ENCODE measurements at places on chromosomes 7 and 10.

GRCh38 chr7:34338961-34339526 is 319.0 kb upstream of the NPSR1 start:
- DNase-seq: no peak

DNA sequence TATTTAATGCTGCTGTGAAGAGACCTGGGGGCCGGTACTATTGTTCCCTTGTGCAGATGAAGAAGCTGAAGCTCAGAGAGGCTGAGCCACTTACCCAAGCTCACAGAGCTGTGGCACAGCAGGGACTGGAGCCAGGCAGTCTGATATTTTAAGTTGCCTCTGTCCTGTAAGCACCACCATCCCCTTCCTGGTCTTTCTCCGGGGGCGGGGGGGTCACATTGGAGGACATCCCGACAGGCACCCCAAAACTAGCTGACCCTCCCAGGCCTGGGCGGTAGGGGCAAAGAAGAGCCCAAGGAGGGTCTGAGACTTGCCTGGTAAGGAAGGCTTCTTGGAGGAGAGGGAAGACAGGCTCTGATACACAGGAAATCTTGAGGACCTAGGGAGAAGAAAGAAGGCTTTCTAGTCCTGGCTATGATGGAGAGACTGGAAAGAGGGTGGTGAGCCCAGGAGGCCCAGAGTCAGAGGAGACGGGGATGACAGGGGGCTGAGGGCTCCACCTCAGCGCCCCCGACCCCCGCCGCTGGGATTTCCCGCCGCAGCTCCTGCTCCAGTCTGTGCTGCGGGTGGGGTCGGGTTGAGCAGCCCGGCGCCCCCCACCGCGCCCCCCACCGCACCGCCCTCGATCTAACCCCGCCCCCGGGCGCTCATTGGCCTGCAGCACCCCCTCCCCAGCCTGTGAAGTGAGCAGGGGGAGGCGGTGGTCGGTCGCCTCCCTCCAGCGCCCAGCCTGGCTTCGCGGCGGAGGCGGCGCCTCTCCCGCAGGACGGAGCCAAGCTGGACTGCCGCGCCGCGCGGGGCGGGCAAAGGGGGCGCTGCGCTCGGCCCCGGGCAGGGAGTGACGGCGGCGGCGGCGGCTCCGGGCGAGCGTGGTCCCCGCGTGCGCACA is at the start of gene ADCYAP1R1:
ADCYAP1R1 (plus strand) TSS at position 711 of the 889 bp plus-strand sequence. CDS start 10,957 bp downstream, outside the sequence.
- DNase-seq: no peak

DNA sequence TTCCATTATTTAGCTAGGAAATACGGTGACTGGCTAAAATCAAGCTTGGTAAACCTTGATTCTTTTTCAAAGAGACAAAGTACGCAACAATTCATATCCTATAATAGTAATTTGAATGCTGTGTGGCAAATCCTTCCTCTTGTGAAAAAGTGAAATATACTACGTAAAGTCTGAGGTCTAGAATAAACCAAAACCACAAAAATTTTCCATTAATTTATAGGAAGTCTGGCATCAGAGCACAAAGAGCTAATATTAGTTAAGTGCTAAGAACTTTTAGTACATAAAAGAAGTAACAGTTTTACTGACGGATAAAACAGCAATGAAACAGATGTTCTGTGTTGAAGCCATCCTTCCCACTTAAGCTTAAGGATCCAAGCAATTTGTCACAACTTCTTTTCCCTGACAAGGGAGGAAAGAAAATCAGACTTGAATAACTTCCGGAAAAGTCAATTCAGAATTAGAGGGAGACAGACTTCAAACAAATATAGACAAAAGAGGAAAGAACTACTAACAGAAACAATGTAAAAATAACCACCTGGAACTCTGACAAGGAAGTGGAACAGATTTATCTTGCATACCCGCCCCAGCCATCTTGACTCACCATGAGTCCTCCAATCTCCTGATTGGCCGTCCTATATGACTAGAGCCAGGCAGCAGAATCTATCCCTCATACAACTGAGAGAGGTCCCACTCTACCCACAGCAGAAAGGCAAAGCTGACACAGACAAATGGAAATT is 34.6 kb downstream of the RHEB start:
- DNase-seq: no peak

DNA sequence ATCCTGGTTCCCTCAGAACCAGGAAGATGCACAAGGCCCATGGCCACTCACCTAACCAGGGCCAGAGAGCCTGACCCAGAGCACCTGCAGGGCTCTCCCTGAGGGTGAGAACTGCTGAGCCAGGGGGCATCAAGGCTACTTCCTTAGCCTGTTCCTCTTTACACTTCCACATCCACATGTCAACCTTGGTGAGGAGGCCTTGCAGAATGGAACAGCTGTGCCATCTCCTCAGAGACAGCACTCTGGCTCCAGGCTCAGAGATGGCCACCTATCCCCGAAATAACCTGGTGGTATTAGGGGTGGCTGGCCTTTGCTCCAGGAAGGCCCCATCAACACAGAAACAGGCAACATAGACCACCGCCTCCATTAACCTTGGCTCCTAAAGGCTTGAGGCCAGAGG is 473.0 kb downstream of the RPS24 start:
- DNase-seq: no peak

- DNase-seq: no peak
Measured at GRCh38 chr10:11499425-11500071, 111.9 kb downstream of the USP6NL start.

DNA sequence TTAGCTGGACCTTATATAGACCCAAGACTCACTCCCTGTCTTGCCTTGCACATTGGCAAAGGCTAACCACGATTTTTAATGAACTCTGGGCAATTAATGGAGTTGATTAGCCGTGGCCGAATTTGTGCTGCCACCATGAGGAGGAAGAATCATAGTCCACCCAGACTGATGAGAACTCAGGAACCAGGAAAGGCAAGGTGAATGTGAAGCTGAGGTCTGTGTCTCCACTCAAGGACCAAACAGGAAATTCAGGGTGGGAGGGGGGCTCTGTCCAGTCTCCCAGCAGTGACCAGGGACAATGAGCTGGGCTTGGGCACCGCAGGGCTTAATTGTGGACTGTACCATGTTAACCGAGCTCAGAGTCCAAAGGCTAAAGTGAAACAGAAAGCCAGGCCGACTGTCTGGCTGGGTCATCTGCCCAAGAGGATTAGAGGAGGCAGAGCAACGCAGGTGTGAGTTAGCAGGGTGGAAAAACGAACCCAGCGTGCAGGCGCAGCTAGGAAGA is 127.0 kb upstream of the JCAD start:
- DNase-seq: no peak

- DNase-seq: no peak
Measured at GRCh38 chr10:7036951-7037350, 373.9 kb downstream of the SFMBT2 start.

GRCh38 chr7:34211018-34211417 is 305.7 kb downstream of the BMPER start:
- DNase-seq: no peak

- no peak for DNase-seq
Measured at GRCh38 chr10:24908793-24909423, 43.5 kb downstream of the PRTFDC1 start.

DNA sequence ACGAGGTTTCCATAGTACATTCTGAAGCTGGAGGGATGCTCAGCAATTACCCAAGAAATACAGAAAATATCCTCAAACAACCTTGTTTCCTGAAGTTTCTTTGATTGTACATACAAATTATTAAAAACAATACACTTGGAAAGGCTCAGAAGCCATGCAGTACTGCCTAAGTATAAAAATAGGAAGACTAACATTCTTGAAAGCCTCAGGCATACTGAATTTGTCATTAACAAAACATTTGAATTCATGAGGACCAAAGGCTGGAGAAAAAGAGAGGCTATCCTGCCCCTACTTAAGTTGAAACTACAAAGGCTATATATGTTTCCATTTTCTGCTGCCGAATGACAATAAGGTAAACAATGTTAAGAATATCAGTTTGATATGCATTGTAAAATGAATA is 54.3 kb upstream of the SGCE start:
- DNase-seq: no peak

DNA sequence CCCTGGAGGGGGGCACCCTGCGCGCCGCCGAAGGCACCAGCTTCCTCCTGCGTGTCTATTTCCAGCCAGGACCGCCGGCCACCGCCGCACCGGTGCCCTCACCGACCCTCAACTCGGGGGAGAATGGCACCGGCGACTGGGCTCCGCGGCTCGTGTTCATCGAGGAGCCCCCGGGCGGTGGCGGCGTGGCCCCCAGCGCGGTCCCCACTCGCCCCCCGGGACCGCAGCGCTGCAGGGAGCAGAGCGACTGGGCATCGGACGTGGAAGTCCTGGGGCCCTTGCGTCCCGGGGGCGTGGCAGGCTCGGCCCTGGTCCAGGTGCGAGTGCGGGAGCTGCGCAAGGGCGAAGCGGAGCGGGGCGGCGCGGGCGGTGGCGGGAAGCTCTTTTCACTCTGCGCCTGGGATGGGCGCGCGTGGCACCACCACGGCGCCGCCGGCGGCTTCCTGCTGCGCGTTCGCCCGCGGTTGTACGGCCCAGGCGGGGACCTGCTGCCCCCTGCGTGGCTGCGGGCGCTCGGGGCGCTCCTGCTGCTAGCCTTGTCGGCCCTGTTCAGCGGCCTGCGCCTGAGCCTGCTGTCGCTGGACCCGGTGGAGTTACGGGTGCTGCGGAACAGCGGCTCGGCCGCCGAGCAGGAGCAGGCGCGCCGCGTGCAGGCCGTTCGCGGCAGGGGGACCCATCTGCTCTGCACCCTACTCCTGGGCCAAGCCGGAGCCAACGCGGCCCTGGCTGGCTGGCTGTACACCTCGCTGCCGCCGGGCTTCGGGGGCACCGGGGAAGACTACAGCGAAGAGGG is 594 bp downstream of the CNNM1 start:
- DNase-seq: no peak

- DNase-seq: no peak
Measured at GRCh38 chr10:114206902-114207301, 27.7 kb downstream of the TDRD1 start.

- no peak for DNase-seq
Measured at GRCh38 chr7:216360-217300, 24.3 kb downstream of the FAM20C start.

- DNase-seq: no peak
Measured at GRCh38 chr7:94062372-94062771, 58.2 kb upstream of the BET1 start.

- DNase-seq: no peak
Measured at GRCh38 chr7:100602889-100603725, 944 bp downstream of the PCOLCE start.

GRCh38 chr7:29806995-29807841 is 910 bp downstream of the WIPF3 start:
- DNase-seq: no peak

DNA sequence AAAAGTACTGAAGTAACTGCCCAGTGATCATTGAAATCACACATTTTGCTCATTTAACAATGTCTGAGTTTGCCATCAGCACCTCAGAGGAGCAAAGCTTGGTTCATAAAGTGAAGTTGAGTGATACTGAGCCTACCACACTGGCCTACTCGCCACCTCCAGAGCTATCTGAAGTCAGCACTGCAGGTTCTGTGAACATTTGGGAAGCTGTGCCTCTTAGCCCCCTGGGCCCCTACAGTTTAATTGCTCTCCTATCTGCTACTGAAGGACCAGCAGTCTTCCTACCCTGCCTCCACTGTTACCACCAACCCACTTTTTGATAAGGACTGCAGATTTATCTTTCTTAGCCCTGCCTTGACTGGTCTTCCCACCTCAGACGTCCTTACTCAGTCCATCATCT is 2.0 kb upstream of the SEMA4G start:
- DNase-seq: no peak

DNA sequence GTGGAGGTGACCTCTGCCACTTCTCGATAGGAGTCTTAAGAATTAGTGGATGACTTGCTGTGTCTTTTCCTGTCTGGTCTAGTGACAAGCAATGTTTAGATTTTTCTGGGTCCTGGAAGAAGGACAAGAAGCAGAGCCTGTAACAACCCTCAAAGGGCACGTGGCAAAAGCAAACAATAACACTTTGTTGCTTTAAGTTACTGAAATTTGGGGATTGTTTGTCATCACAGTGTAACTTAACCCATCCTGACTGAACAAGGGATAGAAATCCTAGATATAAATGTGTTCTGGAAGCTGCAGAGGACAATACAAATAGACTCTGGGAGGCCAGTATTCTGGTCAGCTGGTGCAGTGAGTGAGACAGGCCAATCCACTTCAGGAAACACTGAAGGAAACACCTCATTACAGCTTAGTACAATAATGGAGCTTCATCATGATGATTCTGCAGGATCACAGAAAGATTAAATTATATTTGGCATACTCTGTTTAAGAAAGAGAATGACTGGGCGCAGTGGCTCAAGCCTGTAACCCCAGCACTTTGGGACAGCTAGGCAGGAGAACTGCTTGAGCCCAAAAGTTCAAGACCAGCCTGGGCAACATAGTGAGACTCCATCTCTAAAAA is 23.3 kb downstream of the ENKUR start:
- no peak for DNase-seq

DNA sequence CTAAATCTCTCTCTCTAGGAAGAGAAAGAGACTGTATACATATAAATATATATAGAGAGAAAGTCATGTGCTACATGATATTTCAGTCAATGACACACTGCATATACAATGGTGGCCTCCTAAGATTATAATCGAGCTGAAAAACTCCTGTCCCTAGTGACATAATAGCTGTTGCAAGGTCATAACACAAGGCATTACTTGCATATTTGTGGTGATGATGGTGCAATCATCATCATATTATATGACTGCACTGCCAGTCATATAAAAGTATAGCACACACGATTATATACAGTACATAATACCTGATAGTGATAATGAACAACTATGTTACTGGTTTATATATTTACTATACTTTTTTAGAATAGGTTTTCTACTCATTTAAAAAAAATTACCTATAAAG is 316.7 kb downstream of the FGFR2 start:
- no peak for DNase-seq

GRCh38 chr7:146539836-146540235 is 423.2 kb downstream of the CNTNAP2 start:
- DNase-seq: no peak

GRCh38 chr7:6234384-6234783 is 38.0 kb downstream of the CYTH3 start:
- no peak for DNase-seq

DNA sequence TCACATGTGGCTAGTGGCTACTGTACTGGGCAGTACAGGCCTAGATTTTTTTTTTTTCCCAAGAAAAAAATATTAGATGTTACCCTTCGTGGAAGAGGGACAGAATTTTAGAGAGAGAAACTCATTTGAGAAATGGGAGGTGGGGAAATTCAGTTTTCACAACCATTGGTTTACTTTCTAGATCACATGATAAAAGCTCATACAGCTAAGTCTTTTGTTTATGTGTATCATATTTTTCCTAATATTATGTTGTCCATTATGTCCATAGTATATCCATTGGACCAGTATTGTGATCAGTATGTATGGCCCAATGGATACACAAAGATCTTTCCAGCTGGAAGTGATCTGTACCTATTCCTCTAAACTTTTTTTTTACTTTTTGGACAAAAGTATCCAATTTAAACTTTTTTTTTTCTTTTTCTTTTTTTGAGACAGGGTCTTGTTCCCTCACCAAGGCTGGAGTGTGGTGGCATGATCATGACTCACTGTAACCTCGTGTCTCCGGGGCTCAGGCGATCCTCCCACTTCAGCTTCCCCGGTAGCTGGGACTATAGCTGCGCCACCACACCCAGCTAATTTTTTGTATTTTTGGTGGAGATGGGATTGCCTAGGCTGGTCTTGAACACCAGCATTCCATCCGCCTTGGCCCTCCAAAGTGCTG is 4.1 kb downstream of the CALU start:
- DNase-seq: no peak
